SHP77 treated with DMSO at 0.1 percent for 48 hours (cell line): ENCODE measurements at places on chromosomes 7 and 10.
A peak's percentile ranks its signal among the peaks of the same experiment; 100 is the strongest.

GRCh38 chr10:131249238-131249954, 62.1 kb downstream of the TCERG1L start:
- DNase-seq, result no peak

- DNase-seq, result no peak
These were observed 308.6 kb upstream of the NPVF start for GRCh38 chr7:25536851-25537250.

DNA sequence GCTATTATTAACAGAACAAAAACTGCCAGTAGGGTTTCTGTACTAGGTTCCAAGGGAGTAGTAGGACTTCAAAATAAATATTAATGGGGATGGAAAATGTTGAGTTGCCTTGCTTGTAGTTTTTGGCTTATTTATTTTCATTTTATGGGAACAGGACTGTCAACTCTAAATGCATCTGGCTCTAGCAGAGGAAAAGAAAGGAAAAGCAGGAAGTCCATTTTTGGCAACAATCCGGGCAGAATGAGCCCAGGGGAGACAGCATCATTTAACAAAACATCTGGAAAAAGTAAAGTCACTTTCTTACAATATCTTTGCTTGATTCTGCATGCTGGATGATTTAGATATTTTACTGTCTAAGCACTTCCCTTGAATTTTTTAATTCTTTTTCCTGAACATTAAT, 69.4 kb downstream of the NOC3L start:
- DNase-seq, result no peak

DNA sequence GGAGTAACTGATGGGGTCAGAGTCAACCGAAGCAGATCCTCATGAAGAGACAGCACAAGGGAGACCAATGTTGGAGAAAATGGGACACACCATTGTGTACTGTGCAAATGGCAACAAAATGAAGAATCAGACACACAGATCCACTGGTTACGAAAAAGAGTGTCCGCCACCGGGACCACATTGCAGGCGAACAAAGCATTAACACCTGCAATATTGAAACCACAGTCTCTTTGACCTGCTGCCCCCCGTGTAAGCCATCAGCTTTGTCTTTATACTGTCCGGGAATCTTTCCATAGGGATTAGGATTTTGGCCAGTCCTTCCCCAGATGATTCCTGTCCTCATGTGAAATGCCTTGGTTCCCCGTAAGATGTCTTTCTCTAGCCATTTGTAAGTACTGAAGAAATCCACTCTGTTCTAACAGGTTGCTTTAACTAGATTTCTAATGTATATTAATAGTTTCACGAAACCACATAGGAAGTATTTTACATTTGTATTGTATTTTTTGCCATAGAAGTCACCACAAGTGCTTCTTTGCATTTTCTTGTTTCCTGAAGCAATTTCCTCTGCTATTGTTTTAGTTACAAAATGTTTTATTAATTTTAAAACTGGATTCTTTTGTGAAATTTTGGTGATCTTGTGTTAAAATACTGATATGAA, 140.8 kb upstream of the NFE2L3 start:
- DNase-seq, result no peak

GRCh38 chr7:112503361-112503972, 22.7 kb downstream of the LSMEM1 start:
- DNase-seq, result no peak

DNA sequence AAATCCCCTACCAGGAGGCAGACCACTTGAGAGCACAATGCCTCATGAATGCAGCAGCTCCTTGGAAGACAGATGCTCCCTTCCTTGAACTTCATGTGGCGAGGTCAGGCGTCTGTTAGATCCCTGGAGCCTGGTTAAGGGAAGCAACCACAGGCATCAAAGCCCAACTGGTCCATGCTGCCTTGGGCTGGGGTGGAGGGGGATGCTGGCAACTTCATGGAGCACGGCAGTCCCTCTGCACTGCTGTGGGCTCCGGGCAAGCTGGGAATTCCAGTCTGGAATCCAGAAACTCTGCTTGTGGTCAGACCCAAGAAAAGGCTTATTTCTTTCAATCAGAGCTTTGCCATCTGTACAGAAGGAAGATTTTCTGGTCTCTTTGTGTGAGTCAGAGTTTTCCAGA, 130.4 kb downstream of the PFKFB3 start:
- DNase-seq, result no peak

GRCh38 chr7:74252893-74253292, 1.3 kb downstream of the RFC2 start:
- peak; percentile 41 for DNase-seq

GRCh38 chr7:129386506-129386905, 47.7 kb upstream of the STRIP2 start:
- DNase-seq, result no peak

GRCh38 chr10:580778-581177, 108.7 kb downstream of the DIP2C start:
- no peak for DNase-seq

DNA sequence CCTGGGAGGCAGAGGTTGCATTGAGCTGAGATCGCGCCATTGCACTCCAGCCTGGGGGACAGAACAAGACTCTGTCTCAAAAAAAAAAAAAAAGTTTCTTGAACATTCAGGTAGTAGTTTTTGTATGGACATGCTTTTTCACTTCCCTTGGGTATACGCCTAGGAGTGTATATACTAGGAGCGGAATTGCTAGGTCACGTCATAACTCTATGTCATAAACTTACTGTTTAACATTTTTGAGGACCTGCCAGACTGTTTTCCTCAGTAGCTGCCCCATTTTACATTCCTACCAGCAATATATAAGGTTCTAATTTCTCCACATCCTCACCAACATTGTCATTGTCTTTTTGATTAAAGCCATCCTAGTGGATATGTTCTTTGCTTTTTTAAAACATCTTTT, 51.6 kb downstream of the MKI67 start:
- no peak for DNase-seq

DNA sequence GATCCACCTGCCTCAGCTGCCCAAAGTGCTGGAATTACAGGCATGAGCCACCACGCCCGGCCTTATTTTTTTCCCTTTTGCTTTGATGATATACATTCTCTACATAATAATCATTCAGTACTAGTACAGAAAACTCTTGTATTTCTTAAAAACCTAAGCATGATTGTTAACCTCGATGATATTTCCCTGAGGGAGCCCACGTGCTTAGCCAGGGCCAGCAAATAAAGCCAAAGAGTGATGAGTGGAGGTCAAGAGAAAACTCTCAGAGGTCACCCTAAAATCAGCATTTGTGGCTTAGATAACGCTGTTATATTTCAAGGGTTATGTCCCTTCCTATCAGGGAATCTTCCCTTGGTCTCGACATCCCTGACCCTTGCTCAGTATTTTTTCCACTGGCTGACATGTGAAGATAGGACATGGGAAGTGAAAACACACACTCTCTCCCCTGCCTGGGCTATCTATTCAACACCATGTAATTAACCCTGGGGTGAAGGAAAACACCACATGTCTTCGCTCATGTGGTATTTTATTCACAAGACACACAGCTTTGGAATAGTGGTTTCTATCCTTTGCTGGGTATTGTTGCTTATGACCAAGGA, 12.6 kb downstream of the FAM200A start:
- DNase-seq, result no peak

DNA sequence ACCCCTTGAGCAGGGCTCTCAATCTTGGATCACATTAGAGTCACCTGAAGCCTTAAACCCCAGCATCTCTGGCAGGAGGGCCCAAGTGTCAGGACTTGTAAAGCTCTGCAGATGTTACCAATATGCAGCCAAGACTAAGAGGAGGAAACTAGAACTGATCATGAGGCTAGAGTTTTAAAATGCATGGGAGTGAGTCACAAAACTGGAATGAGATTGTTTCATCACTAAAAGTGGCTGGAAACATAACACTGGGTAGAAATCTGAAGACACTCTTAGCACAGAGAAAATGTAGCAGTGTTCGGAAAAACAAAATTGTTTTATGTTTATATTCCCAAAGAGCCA, 63.3 kb upstream of the GHITM start:
- DNase-seq, result no peak

DNA sequence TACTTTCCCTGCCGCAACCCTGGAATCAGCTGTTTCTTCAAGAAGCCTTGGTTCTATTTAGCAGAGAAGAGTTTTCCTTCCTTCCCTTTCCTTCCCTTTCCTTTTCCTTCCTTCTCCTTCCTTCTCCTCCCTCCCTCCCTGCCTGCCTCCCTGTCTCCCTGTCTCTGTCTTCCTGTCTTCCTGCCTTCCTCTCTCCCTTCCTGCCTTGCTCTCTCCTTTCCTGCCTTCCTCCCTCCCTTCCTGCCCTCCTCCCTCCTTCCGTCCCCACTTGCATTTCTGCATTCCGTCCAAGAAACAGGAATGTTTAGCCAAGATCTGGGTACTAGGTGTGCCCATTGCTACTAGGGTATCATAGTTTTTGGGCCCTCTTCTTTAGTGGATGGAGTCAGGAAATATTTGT, 21.9 kb downstream of the SND1 start:
- DNase-seq, result no peak

- DNase-seq, result no peak
These were observed 638.7 kb downstream of the PARD3 start for GRCh38 chr10:34176351-34176750.

- no peak for DNase-seq
These were observed 8.0 kb upstream of the FAM221A start for GRCh38 chr7:23672033-23672432.

GRCh38 chr7:22589641-22590201, 89.7 kb upstream of the STEAP1B start:
- peak; percentile 23 for DNase-seq

GRCh38 chr10:10886861-10887531, 130.7 kb upstream of the CELF2 start:
- no peak for DNase-seq

GRCh38 chr7:25260862-25261494, 32.7 kb upstream of the NPVF start:
- peak; percentile 33 for DNase-seq

- no peak for DNase-seq
These were observed 6.9 kb upstream of the ORAI2 start for GRCh38 chr7:102426268-102427018.

DNA sequence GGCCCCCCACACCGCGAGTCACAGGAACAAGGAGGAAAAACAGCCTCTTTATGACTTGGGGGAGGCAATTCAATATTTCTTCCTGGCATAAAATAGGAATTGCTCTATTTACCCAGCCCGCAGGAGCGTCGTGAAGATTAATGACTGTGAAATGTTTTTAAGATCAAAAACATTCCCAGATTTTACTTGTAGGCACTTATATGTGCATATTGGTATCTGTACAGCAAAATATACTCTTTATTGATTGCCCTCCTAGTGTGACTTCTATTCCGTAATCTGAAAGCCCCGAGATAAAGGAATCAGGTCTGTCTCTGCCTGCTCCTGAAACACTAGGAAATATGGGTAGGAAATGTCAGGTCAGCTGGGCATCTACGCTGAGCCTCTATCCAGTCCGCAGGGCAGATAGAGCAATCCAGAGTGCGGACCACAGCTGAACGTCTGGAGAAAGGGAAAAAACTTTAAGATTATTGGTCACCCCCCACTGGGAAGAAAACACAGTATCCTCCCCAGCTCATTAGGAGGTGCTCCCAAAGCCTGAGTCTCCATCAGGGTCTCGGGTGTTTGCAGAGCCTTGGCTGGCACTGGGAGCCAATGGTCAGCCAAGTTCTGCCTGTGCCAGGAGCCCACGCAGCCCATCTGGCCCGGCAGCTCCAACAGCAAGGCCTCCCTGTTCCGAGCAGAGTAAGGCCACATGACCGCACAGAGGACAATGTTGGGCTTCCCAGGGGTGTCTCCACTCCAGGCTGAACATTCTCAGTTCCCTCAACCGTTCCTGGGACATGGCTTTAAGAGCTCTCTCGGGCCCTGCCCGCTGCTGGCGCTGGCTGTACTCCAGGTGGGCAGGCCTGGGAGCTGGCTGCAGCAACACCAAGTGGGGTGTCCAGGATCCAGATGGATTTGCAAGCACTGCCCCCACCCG, 7.7 kb downstream of the CTBP2 start:
- no peak for DNase-seq

GRCh38 chr7:52289247-52289646, 746.2 kb upstream of the POM121L12 start:
- no peak for DNase-seq

GRCh38 chr7:151984612-151985011, 28.4 kb downstream of the GALNTL5 start:
- no peak for DNase-seq

DNA sequence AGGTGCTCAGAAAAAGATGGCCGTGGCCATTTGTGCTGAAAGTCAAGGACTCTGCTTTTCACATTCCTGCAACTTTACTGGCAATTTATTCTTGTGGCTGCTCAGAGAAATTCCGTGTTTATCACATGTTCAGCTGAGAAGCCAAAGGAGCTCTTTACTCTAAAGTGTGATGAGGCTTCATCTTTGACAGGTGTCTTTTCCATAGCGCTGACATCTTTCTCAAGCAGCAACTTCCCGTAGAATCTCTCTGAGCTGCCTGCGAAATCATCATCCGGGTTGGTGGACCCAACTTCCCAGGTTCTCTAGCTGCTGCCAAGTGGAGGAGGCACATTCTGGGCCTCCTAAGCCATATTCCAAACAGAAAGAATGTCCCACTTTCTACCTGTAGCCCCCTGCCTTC, 16.9 kb upstream of the NPS start:
- no peak for DNase-seq

- no peak for DNase-seq
These were observed 12.7 kb downstream of the EPHB6 start for GRCh38 chr7:142867398-142868187.

DNA sequence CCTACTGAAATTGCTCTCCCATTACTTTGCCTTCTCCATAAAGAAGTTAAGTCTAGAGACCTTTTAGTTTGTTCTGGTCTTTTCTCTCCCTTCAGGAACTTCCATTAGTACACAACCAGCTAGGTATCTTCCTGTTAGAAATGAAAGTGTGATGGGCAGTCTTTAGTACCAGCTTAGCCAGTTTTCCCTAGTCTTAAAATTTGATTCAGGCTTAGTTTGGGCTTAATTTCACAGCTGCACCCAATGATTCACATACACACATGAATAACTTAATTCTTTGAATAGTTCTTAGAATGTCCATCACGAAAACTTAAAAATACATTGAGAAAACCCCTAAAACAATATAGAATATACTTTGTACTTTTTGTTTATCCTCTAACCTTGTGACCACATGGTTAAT, 2.4 kb upstream of the PPP1R9A start:
- DNase-seq, result no peak

GRCh38 chr10:32795598-32796183, 162.3 kb downstream of the ITGB1 start:
- no peak for DNase-seq

DNA sequence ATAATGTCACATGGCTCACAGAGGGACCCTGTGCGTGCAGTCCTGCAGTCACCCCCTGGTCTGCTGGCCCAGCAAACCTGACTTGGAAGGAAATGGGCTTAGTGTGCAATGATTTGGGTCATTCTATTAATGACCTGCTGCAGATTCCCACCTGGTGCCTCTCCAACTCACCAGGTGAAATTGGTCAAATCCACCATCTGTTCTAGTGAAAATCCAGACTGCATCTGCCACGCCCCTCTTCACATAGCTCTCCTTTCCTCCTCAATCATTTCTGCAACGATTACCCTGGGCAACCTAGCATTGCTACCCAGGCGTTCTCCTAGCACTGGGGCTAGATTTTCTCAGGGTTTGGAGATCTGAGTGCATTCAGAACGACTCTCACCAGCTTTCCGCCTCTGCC, 29.4 kb downstream of the SRRM3 start:
- DNase-seq, result no peak
